ENCODE measurements at places on chromosomes 2 and 18.

GRCh38 chr2:238581126-238581525 is 154.4 kb downstream of the ASB1 start:
- no peaks in the 10 kb centered on the region for H3K36me3 ChIP-seq
- no peaks in the 10 kb centered on the region for H3K4me1 ChIP-seq
- no peak overlapping the region for H3K4me3 ChIP-seq
- H3K27me3 ChIP-seq, result no peaks in the 10 kb centered on the region
- no peak for DNase-seq

DNA sequence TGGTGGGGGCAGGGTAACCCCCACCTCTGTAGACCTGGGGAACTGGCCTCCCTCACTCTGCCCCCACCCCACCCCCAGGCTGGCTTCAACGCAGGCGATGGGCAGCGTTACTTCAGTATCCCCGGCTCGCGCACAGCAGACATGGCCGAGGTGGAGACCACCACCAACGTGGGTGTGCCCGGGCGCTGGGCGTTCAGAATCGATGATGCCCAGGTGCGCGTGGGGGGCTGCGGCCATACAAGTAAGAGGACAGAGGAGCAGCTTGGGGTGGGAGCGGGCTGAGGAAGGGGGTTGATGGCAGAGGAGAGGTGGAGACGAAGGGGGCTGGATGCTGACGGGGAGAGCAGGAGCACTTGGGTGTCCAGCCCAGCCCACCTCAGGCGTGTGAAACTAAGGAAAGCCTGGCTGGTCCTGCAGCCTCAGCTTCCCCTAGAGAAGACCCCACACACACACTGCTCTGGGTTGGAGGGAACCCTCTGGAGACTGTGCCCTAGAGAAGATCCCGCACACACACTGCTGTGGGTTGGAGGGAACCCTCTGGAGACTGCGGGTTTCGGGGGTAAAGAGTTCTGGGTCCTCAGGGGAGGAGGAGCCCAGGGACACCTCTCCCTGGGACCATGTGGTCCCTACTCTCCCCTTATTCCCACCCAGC is 36.2 kb downstream of the SNED1 start:
- H3K4me1 ChIP-seq, result peaks cover 4% of the 10 kb centered on the region
- H3K4me3 ChIP-seq, result no peak overlapping the region
- H3K36me3 ChIP-seq, result no peaks in the 10 kb centered on the region
- H3K27me3 ChIP-seq, result no peaks in the 10 kb centered on the region
- no peak for DNase-seq

- H3K36me3 ChIP-seq, result no peaks in the 10 kb centered on the region
- no peaks in the 10 kb centered on the region for H3K4me1 ChIP-seq
- H3K27ac ChIP-seq, result no peak overlapping the region
- DNase-seq, result no peak
These were observed 89.3 kb upstream of the GPC1 start for GRCh38 chr2:240346015-240346752.

- H3K27me3 ChIP-seq, result no peaks in the 10 kb centered on the region
- no peak for DNase-seq
- H3K27ac ChIP-seq, result no peak overlapping the region
- no peak overlapping the region for H3K4me3 ChIP-seq
- no peaks in the 10 kb centered on the region for H3K36me3 ChIP-seq
These were observed 97.4 kb upstream of the LRATD1 start for GRCh38 chr2:14535156-14535555.

DNA sequence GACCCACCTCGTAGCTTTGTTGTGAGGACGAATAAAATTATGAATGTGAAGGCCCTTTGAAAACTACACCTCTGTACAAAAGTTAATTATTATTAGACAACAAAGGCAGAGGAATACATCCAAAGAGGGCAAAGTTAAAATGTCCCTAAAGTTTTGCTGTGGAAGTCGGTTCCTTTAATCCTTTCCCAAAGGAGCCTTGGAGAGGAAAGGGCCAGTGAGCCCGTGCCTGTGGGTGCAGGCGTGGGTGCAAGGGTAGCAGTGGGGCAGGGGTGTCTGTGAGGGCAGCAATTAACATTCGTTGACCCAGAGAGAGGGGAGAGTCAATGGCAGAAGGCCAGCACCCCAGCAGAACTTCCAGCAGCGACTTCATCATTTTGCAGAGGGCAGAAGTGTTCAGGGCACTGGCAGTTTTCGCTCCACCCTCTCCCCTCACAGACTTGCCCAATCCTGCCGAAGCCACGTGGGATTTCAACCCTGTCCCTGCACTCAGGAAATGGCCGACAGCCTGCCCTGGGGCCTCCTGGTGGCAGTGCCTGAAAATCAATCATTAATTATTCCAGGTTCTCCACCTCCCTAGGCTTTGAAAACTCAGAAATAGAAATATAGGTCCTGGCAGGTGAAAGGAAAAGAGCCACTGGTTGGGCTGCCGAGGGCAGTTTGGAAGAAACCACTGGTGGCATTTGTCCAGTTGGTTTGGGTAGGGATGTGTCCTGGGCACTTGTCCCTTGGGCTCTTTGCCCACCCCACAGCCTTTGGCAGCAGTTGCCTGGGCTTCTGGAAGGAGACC is 4.2 kb upstream of the PAX8 start:
- peaks cover 17% of the 10 kb centered on the region for H3K27me3 ChIP-seq
- no peaks in the 10 kb centered on the region for H3K36me3 ChIP-seq
- peak; percentile 75 for DNase-seq
- H3K4me1 ChIP-seq, result peaks cover 32% of the 10 kb centered on the region
- no peak overlapping the region for H3K4me3 ChIP-seq

DNA sequence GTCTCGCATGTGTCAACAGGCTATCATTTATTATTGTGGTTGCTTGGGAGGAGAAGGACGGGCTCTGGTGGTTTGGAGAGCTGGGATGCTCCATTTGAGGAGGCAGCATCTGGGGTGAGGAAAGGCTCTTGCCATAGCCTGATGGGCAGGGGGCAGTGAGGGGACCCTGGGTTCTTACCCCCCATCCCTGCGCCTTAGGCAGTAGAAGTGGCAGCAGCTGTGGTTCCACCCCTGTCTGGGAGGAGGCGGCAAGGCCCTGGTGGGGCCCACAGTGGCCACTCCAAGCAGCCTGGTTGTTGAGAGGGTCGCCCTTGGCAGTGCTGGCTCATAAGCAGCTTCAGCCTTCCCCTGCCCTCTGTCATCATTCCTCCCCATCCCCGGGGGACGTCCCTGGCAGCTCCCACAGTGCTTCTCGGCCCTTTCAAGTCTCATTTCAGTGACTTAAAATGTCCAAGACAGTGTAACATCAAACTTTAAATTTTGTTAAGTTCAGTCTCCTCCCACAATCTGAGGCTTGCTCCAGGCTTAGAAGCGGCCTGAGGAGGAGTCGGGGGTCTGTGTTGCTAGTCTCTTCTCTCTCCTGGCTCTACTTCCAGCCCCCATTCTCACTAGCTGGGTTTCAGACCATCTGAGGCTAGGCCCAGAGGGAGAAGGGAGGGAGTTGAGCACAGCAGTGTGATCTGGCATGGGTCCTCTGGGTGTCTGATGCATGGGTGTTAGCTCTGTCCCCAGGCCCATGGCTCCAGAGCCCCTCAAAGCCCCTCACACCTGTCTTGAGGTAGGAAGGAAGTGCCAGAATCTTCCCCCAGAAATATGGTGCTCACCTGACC is 34.9 kb upstream of the PTPN4 start:
- DNase-seq, result no peak
- H3K4me1 ChIP-seq, result no peaks in the 10 kb centered on the region
- H3K4me3 ChIP-seq, result no peak overlapping the region
- no peaks in the 10 kb centered on the region for H3K27me3 ChIP-seq

- H3K4me3 ChIP-seq, result no peak overlapping the region
- no peaks in the 10 kb centered on the region for H3K36me3 ChIP-seq
- no peaks in the 10 kb centered on the region for H3K27me3 ChIP-seq
- no peaks in the 10 kb centered on the region for H3K4me1 ChIP-seq
These were observed 289.9 kb downstream of the NDUFA10 start for GRCh38 chr2:239735131-239735828.

- H3K27me3 ChIP-seq, result no peaks in the 10 kb centered on the region
- no peaks in the 10 kb centered on the region for H3K4me1 ChIP-seq
- no peak for DNase-seq
- H3K4me3 ChIP-seq, result no peak overlapping the region
- no peak overlapping the region for H3K27ac ChIP-seq
- no peaks in the 10 kb centered on the region for H3K36me3 ChIP-seq
These were observed 18.2 kb downstream of the FHOD3 start for GRCh38 chr18:36315736-36316135.

DNA sequence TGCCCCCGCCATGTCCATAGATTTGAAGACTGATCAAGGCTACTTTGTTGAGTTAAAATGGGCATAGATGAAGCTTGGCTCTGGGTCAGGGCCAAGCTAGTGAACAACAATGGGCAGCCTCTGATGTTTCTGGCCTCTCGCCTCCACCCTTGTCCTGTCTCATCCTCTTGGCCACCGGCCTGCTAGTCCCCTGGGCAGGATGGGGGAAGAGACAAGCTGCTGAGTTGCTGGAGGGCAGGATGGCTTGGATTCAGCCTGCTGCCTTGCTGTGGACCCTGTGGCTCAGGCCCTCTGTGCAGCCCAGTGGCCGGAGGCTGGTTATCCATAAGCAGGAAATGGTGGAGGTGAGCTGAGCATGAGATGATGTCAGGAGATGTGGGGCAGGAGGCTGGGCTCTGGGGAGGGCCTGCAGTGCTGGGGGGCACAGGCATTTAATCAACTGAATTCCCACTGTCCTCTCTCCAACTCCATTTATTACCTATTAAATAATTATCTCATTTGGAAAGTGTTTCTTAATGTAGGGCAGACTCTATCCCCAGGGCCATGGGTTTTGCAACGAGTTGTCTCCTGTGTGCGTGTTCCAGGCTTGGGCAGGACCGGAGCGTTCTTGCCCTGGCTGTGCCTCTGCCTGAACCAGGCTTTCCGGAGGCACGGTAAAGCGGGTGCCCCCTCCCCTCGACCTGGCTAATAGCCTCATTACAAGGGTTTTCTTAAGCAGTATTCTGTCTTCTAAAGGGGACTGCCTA is 122.9 kb downstream of the GLI2 start:
- H3K27me3 ChIP-seq, result no peaks in the 10 kb centered on the region
- no peak overlapping the region for H3K4me3 ChIP-seq
- DNase-seq, result no peak
- no peaks in the 10 kb centered on the region for H3K36me3 ChIP-seq

DNA sequence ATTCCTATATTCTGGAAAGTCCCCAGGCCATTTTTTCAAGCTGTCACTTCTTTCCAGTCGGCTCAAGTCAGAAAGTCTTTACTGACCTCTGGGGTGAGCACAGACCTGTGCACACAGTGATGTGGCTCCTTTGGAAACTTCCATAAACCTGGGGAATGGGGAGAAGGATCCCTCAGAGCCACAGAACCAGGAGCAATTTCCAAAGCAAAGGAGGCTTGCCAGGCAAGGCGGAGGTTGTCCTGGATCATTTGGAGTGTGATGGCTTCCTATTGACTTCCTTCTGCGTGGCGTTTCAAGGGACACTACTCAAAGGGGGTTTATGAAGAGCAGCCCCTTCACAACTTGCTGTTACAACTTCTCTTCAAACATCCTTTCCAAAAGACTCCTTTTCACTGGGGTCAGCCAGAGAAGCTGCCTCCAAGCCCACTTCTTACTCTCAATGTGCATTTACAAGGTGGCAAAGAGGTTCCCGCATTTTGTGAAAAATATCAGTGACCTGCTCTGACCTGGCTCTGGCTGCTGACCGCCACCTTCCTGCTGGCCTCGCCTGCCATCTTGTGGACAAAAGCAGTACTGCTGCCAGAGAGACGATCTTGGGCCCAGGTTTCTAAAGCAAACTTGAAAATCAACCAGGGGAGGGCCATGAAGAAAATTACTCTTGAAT is 18.2 kb upstream of the TMEM247 start:
- no peaks in the 10 kb centered on the region for H3K36me3 ChIP-seq
- peak overlapping the region; percentile 71 for H3K4me3 ChIP-seq
- H3K27ac ChIP-seq, result peak overlapping the region; percentile 73

GRCh38 chr2:66189553-66189952 is 245.4 kb upstream of the MEIS1 start:
- peak; percentile 7 for DNase-seq
- H3K36me3 ChIP-seq, result no peaks in the 10 kb centered on the region
- no peak overlapping the region for H3K4me3 ChIP-seq
- H3K4me1 ChIP-seq, result peaks cover 9% of the 10 kb centered on the region

DNA sequence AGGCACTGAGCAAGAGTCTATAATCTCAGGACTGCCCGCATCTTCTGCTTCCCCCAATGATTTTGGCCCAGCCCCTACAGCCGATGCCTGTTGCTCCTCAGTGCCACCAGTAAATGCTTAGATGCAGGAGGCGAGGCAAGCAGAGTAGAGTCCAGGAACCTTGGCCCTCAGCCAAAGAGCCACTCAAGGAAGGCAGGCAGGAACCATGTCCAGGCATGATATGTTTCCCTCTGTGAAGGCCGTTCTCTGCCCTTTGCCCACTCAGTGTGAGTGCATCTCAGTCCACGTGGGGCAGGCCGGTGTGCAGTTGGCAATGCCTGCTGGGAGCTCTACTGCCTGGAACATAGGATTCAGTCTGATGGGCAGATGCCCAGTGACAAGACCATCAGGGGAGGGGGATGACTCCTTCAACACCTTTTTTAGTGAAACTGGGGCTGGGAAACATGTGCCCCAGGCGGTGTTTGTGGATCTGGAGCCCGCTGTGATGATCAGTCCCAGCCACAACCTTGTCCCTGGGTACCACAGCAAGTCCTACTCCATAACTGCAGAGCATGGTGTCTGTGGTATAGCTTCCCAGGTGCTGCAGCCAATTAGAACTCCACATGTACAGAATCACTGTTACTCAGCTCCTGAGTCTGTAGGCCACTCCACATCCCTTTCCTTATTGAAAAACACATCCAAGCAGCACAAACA is 9.7 kb upstream of the DNAJB2 start:
- H3K4me3 ChIP-seq, result no peak overlapping the region
- H3K27ac ChIP-seq, result no peak overlapping the region
- DNase-seq, result no peak
- H3K4me1 ChIP-seq, result no peaks in the 10 kb centered on the region

GRCh38 chr2:181632733-181633401 is 24.0 kb downstream of the CERKL start:
- no peak overlapping the region for H3K4me3 ChIP-seq
- H3K4me1 ChIP-seq, result no peaks in the 10 kb centered on the region
- H3K27me3 ChIP-seq, result no peaks in the 10 kb centered on the region
- DNase-seq, result no peak
- H3K27ac ChIP-seq, result no peak overlapping the region

DNA sequence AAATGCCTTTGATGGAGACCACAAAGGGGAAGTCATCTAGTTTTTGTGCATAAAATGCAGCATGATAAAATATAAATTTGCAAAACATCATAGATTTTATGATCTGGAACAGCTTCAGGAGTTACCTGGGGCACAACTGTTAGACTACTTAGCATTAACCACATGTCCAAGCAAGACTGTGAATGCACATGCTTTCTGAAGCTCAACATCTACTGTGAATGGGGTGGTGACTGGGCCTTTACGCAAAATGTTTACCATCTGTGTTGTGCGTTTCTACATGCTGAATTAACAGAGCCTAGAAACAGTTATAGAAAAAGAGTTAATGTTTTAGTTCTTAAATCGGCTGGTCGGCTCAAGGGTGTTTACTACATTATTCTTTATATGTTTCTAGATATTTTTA is 45.5 kb downstream of the KCTD1 start:
- no peak overlapping the region for H3K27ac ChIP-seq
- no peaks in the 10 kb centered on the region for H3K27me3 ChIP-seq
- H3K4me3 ChIP-seq, result no peak overlapping the region
- H3K36me3 ChIP-seq, result no peaks in the 10 kb centered on the region
